Suppressor macrophage treated with lipopolysaccharide for 1 hour (primary cell): ENCODE measurements at places on chromosomes 5 and 9.
A peak's percentile ranks its signal among the peaks of the same experiment; 100 is the strongest.

DNA sequence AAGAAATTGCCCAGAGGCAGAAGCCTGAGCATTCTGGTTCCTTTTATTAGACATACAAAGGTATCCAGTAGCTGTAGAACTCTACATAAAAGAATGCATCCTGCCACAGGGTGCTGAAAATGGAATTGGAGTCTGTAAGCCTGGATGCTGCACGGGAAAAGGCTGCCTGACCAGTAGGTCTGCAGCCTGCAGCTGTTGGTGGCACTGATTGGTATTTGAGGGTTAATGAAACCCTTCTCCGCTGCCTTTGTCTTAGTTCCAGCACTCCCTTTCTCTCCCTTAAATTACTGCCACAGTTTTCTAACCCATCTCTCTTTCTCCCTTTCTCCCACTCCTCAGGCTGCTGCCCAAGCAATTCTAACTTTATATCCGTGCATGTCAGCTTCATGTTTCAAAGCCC, 64.7 kb downstream of the BRINP1 start:
- no peak for DNase-seq

DNA sequence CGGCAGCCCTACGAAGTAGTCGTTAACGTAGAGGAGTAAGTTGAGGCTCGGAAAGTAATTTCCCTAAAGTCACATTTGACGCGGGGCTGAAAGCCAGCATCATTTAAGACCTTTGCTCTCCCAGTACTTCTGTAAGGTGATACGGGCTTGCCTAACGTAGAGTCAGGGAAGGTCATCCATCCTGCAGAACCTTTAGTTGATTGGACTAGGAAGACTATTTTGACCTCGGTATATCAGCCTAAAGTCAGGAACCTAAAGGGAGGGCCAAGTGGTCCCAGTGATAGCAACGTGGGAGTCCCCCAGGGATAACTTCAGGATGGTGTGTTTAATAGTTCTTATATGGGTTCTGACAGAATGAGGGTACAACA, 657 bp downstream of the NUP214 start:
- no peak for DNase-seq

- peak; percentile 41 for DNase-seq
Measured at GRCh38 chr5:123511290-123511647, 708 bp upstream of the CSNK1G3 start.

DNA sequence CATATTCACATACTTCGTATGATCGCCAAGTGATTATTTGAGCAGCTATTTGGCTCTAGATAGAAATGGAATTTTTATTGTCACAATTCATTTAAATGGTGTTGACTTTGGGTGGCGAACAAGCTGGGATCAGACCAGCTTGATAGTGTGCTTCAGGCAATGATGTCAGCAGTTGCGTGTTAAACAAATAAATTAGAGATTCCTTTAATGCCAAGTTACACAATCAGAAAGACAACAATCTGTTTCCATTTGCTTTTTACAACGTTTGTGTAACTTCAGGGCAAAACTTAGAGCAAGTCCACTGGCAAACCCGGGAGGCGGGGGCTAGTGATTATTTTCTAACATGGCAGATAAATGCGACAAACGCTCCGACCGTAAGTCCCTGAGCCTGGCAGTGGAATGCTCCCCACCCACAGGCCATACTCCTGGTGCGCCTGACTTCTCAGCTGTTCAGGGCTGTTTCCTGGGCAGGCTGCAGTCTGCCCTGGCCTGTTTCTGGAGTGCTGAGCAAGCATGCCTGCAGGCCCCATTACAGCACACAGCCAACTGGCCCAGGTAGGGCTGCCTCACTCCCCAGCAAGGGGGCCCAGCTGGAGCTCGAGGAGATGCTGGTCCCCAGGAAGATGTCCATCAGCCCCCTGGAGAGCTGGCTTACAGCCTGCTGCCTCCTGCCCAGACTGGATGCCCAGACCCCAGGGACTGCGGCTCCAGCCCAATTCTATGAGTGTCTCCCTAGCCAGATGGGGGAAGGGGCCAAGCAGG, 88.7 kb downstream of the BASP1 start:
- no peak for DNase-seq

- peak; percentile 87 for DNase-seq
Measured at GRCh38 chr9:76610011-76610352, 151.0 kb downstream of the GCNT1 start.

DNA sequence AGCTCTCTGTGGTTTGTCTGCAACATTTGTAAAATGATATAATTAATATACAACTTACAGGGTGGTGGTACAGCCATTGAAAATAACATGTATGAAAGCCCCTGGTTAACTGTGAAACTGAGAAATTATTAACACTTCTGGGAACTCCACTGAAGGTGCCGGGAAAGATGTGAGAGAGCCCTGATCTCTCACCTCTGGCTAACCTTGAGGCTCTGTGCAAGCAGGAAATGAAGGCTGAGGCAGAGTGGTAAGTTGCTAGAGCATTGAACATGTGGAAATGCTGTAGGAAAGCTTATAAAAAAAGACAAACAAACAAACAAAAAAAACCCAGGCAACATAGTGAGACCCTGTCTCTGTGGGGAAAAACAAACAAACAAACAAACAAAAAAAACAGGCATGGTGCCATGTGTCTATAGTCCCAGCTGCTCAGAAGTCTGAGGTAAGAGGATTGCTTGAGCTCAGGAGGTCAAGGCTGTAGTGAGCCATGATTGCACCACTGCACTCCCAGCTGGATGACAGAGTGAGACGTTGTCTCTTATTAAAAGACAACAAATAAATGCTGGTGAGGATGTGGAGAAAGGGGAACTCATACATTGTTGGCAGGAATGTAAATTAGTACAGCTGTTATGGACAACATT, 7.5 kb downstream of the CATSPER3 start:
- no peak for DNase-seq

GRCh38 chr5:179124853-179125788, 64.9 kb downstream of the ZNF354C start:
- no peak for DNase-seq

GRCh38 chr5:141628175-141628788, 8.4 kb downstream of the HDAC3 start:
- no peak for DNase-seq

DNA sequence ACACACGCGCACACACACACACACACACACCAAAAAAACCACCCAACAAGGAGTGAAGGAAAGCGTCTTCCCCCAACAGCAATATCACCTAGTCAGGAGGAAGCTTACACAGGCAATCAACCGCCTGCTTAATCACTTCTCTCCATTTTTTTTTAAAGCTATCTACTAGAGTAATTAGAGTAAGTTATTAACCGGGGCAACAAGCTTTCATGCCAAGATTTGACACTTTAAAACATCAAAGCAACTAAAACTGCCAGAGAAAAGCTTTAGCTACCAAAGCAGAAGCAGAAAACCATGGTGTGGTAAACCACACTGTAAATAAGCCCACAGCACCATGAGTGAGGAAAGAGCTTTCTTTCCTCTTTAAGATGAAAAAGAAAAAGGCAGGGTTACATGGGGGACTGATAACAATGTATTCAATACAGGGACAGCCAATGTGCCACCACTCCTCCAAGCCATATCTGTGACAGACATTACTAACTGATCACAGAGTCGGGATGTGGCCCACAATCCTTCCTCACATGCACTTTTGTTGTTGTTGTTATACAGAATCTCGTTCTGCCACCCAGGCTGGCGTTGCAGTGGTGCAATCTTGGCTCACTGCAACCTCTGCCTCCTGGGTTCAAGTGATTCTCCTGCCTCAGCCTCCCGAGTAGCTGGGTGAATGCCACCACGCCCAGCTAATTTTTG, 282.1 kb downstream of the CRB2 start:
- DNase-seq = no peak

DNA sequence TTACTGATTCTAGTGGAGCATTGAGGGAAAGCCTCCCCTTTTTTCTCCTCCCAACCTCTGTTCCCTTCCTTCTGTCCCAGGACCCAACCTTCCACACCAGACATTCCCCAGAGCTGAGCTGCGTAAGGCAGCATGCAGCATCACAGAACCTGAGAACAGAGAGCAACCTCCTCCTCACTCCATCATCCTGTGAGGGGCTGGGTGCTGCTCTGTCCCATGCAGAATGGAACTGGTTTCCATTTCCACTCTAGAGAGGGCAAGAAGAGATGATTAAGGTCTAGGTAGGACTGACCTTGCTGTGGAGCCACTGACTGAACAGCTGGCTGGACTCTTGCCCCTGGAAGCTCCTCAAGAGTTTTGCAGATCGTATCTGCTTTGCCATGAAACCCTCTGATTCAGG, 30.1 kb upstream of the IL7R start:
- no peak for DNase-seq

GRCh38 chr5:31781772-31782171, 142.8 kb downstream of the PDZD2 start:
- peak; percentile 41 for DNase-seq

- DNase-seq = no peak
Measured at GRCh38 chr5:180644129-180644824, 5.1 kb downstream of the FLT4 start.

DNA sequence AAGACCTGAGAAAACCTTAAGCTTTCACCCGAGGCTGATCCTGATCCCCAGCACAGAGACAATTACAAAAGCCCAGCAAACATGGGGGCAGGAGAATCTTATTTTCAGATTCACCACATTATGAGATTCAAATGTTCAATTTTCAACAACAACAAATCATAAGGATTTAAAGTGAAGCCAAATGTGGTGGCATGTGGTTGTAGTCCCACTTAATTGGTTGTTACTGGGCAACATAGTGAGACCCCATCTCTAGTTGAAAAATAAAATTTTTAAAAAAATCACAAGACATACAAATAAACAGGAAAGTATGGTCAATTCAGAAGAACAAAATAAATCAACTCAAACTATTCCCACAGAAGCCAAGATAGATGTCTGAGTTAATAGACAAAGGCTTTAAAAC, 3.9 kb upstream of the RABGAP1 start:
- no peak for DNase-seq

- DNase-seq = no peak
Measured at GRCh38 chr5:57441557-57441956, 41.1 kb downstream of the ACTBL2 start.

- no peak for DNase-seq
Measured at GRCh38 chr5:133962131-133962530, 6.3 kb downstream of the C5orf15 start.
